ENCODE measurements at places on chromosomes 6 and 20. TPM values are rescaled to one million over a fixed set of nuclear protein-coding genes. Genes with fewer than 3 reads are reported as not detected.

The TCF21 gene
- total RNA-seq, result not detected

The NCOA6 gene
- 5.6 TPM for total RNA-seq

The RCAN2 gene
- under 0.01 TPM for total RNA-seq

The NPEPL1 gene
- total RNA-seq, result 25.5 TPM

The SF3B5 gene
- 68.0 TPM for total RNA-seq

The NANP gene
- 9.5 TPM for total RNA-seq
